CD8-positive, alpha-beta T cell (primary cell): ENCODE measurements at places on chromosomes 2 and 18.

- DNase-seq: no peak
Measured at GRCh38 chr18:24490539-24490938, 30.1 kb downstream of the HRH4 start.

DNA sequence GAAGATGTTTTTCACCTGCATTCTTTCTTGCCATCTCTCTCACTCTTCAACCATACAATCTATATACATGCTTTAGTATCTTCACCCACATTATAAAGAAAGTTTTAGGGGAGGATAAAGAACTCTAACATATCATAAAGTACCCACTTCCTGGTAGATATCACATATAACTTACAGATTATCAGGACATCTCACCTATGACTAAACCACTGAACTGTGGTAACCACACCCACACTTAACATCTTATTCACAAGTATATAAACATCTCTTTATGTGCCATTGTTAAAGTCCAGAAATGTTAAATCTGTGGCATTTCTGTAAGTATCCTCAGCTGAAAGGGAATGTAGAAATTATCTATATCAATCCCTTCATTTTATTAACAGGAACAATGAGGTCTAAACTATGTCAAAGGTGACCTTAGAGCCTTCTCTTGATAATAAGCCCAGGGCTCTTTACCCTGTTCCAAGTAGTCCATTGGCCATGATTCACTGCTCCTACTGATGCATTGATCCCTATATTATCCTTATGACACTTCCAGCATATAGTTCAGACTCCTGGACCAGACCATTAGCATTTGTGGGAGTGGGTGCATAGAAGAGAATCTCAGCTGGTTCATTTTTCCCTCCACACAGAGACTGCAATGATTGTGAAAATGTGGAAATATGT is 182.4 kb downstream of the SUCLG1 start:
- no peak for DNase-seq

DNA sequence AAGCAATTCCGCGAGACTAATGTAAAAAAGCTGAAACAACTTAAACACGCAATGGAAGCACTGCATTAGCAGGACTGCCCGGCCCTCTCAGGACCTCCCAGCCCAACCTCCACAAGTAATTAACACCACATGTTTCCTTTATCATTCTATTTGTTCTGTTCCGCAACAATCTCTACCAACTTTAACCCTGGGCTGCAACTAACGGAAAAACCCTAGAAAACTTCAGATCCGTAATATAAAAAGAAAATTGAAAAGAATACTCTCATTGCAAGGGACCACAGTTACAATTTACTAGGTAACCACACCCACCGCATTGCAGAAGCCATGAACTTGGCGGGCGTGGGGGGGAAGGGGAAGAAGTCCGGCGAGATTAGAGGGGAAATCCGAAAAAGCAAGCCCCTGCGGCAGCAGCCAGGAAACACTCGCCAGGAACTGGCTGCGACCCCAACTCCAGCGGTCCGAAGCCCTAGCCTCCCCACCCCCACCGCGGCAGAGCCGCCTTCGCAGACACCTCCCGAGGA is 1.2 kb downstream of the EPB41L3 start:
- no peak for DNase-seq

DNA sequence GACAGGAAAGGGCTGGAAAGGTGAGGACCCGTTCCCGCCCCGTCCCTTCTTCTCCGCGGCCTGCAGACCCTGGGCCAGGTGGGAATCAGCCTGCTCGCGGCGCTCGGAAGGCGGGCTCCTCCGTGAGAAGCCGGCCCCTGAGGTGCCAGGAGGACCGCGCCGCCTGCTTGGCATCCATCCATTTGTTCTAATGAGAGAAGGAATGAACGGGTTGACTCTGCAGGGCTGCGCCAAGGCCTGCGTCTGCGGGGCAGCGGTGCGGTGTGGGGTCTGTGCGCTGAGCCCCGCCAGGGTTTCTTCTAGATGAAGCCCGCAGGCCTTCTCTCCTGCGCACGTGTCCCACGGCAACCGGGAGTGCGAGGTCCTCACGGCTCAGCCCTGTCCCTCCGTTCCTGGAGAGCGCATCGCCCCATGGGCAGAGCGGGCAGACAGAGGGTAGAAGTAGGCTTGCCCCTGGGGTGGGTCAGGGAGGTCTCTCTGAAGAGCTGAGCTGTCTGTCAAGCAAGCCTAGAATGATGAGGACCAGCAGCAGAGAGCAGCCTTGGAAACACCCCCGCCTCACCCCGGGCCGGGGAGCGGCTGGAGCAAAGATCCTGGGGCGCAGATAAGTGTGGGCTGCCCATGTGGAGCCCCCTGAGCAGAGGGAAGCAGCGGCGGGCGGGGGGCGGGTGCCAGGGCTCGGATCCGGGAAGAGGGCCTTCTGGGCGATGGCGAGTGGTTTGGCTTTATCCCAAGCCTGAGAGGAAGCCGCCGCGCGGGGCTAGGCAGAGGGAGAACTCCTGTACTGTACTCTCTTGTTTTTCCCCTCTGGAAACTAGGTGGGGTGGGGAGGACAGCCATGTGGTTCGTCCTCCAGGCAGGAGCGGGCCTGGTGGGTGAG is 27.9 kb upstream of the HS6ST1 start:
- no peak for DNase-seq

DNA sequence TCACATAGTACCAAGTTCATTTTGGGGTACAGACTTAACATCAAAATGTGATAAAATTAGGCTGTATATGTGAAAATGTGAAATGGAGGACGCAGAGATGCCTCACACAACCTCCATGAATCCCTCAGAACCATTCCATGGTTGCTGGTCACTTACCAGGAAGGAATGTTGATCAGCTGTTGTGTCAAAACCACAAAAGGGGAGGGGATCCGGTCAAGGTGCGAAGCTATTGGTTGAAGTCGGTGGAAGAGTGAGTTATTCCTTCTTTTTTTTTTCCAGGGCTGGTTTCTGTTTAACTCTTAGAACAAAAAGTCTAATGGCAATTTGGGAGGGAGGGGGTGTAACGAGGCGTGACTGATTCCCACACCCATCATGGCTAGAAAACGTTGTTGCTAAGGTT is 32.3 kb upstream of the REG3A start:
- no peak for DNase-seq

DNA sequence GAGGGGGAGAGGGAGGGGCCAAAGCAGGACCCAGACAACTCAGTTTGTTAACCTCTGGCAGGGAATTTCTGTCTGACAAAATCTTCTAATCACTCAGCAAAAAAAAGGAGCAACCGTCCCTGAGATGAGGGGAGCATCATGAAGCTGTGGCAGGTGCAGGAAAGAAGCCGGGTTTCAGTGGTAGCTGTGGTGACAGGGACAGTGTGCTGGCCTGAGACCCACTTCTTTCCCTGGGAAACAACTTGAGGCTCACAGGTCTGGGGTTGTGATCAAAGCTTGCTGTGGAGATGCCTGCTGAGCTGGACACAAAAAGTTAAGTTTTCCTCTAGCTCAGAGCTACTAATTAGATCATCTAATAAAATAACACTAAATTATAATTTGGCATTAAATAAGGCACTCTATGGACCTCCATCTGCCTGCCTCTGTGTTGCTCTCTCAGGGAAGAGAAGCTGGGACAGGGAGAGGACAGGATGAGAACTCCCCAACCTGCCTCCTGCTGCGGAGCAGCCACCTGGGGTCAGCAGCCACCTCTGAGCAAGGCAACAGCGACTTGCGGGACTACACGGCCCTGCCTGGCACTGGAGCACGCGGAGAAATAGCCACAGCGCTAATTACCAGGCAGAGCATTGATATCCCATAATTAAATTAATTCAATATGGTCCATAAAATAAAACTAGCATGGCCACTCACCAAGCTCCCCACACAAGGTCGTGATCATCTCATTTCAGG is 104.6 kb upstream of the TEX51 start:
- DNase-seq: no peak

DNA sequence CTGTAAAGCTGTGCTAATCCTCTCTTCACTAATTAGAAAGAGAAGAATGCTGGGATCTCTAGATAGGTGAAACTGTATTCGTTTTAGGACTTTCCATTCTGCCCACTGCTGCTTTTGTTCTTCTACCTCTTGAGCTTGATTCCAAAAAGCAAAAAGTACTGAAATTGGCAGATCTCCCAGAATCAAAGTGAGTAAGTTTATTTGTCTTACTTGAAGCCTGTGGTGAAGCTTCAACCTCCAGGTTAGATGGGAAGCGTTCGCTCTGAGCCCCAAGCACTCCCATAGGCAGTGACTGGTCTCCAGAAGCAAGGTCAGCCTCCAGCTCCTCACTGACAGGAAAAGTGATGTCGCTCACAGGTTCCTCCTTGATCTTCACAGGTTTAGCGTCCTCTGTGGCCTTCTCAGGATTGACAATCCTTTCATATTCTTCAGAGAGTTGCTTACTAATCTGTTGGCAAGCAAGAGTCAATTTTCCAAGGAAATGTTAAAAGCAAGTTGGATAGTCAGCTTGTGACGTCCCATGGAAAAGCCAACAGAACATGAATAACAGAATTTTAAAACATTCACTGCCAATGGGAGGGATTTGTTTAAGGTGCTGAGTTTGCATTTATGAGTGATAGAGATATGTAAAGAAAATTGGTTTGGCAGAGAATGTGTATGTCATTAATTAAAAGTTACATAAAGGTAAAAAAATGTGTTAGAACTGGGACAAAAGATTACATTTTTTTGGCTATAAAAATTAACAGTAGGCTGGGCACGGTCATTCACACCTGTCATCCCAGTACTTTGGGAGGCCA is 8.1 kb downstream of the SUPT7L start:
- no peak for DNase-seq

DNA sequence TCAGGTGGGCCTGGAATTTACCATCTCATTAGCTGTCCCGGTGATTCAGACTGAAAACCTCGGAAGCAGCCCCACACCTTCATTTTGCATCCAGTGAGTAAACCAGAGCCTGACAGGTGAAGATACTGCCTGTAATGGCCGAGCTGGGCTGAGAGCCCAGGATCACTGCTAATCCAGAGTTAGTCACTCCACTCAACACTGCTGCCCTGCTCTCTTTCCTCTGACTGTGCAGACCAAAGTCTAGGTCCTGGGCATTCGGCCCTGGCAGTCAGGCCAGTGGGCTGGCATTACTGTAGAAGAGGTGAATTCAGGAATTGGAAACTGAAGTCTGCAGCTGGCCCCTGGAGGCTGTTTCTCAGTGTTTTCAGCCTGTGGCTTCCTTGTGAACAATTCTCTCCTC is 44.3 kb downstream of the TMEM17 start:
- no peak for DNase-seq

- no peak for DNase-seq
Measured at GRCh38 chr2:239375278-239376061, 25.4 kb downstream of the HDAC4 start.

- DNase-seq: no peak
Measured at GRCh38 chr18:70132999-70133398, 72.5 kb downstream of the RTTN start.

GRCh38 chr2:20382965-20383810 is 32.5 kb upstream of the PUM2 start:
- no peak for DNase-seq

- DNase-seq: no peak
Measured at GRCh38 chr18:21439431-21439846, 161.1 kb downstream of the ESCO1 start.

- no peak for DNase-seq
Measured at GRCh38 chr18:27762054-27762453, 414.9 kb downstream of the CDH2 start.

DNA sequence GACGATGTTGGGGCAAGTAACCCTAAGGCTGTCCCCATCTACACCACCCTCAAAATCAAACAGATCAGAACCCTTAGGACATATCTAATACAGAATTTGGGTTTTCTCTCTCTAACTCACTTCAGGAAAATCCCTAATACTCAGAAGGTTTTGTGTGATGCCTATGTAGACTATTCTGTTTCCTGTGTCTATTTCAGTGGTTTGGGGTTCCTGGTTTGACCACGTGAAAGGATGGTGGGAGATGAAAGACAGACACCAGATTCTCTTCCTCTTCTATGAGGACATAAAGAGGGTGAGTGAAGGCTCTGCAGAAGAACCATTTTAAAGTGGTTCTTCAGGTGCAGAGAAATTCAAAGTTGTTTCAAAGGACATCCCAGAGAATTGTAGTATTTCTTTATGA is 16.3 kb downstream of the SULT1C2 start:
- no peak for DNase-seq

- no peak for DNase-seq
Measured at GRCh38 chr2:45439788-45440773, 171.0 kb downstream of the SRBD1 start.

DNA sequence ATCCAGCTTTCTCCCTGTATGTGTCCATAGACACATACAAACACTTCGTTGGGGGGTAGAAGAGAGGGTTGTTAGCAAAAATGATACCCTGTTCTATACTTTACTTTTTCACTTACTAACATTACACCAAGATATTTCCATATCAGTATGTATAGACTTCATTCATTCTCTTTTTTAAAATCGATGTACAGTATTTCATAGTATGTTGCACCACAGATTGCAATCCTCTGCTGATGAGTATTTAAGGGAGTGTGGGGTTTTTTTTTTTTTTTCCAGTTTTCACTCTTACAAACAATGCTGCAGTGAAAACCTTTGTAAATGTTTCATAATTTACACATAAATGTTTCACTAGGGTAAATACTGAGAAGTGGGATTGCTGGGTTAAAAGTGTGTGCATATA is 402.3 kb downstream of the LRATD1 start:
- DNase-seq: no peak

- peak; percentile 44 for DNase-seq
Measured at GRCh38 chr2:227862227-227862740, 9.1 kb upstream of the DAW1 start.

DNA sequence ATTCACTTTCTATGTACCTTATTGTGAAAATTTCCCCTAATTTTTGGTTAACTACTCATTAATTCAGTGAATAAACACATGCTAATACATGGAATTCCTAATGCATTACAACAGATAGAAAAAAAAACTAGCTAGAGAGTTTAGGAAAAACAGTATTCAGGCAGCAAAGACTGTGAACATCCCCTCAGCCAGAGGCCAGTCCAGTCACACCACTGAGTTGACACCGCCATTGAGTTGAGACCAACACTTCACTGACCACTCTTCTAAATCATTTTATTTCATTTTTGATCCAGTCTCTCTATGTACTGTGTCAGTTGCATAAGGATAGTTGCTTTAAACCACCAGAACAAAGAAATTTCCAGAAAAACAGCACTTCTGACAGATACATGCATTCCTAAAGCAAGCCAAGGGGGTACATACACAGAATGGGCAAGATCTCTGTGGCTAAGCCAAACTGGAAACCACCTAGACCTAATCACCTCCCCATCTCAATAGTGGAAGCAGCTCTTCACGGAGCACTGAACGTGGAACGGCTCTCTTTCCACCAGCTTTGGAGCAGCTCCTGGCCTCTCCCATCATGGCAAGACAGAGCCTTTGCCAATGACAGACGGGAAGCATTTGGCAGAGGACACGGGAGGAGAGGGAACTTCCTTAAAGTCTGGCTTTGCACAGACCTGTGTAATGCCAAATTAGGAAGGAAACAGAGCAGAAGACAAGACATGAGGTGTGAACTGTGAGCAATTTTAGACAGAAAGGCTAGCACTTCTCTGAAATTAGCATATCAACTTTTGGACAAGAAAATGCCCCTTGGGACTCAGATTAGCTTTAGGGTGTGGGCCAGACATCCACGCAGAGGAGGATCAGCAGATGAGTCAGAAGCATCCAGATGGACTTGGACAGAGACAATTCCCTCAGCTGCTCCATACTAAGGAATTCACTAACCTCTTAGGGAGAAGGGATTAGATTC is 36.4 kb downstream of the CACNB4 start:
- no peak for DNase-seq
